ENCODE measurements at places on chromosomes 7 and 10.
A peak's percentile ranks its signal among the peaks of the same experiment; 100 is the strongest.

DNA sequence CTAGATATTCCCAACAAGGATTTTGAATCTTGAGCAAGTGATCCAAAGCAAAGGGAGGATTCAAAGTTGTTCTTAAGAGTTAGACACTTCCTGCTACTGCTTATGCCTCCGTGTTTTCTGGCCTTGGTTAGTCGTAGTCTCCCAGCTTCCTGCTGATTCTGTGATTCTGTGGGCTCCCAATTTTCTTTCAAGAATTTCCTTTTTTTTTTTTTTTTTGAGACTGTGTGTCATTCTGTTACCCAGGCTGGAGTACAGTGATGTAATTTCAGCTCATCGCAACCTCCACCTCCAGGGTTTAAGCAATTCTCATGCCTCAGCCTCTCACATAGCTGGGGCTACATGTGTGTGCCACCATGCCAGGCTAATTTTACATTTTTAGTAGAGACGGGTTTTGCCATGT lies 4.4 kb upstream of the ITGB8 start:
- no peaks in the 10 kb centered on the region for H3K27me3 ChIP-seq
- no peaks in the 10 kb centered on the region for H3K36me3 ChIP-seq

DNA sequence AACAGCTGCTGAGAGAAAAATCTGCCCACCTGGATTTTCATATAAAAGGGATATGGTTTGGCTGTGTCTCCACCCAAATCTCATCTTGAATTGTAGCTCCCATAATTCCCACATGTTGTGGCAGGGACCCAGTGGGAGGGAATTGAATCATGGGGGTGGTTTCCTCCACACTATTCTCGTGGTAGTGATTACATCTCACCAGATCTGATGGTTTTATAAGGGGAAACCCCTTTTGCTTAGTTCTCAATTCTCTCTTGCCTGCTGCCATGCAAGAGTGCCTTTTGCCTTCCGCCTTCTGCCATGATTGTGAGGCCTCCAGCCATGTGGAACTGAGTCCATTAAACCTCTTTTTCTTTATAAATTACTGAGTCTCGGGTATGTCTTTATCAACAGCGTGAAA lies 20.8 kb upstream of the MKI67 start:
- no peaks in the 10 kb centered on the region for H3K4me1 ChIP-seq
- no peak for DNase-seq
- no peaks in the 10 kb centered on the region for H3K36me3 ChIP-seq
- H3K27me3 ChIP-seq = no peaks in the 10 kb centered on the region

DNA sequence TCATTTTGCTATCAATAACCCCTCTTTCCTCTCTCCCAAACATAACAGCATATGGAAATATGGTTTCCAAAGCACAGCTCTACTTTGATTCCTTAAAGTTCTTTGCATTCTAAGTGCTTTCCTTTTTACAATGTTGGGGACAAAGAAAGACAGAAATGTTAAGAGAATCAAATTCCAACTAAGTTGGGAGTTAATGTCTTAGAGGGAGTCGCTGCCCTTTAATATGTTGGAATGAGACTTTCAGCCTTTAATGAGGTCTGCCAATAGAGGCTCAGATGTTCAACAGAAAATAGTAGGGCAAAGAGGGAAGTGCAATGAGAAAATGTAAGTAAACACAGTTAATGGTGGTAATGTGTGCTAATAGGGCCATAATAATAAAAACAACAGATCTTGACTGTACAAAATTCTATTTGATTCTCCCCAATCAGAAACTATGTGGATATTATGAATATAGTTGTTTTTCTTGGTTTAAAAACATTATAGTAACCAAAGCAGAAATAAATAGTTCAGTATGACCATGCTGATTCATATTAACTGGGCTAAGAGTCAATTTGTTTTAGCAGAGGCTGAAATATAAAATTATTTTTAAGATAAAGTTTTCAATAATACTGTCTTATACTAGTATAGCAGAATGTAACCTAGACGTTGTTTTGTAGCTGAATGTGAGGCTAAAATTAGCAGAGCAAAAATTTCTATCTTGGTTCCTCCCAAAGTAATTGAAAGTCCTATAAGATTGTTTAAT lies 10.3 kb downstream of the HYCC1 start:
- H3K36me3 ChIP-seq = no peaks in the 10 kb centered on the region
- H3K4me1 ChIP-seq = no peaks in the 10 kb centered on the region
- H3K4me3 ChIP-seq = no peak overlapping the region
- no peak overlapping the region for H3K27ac ChIP-seq

DNA sequence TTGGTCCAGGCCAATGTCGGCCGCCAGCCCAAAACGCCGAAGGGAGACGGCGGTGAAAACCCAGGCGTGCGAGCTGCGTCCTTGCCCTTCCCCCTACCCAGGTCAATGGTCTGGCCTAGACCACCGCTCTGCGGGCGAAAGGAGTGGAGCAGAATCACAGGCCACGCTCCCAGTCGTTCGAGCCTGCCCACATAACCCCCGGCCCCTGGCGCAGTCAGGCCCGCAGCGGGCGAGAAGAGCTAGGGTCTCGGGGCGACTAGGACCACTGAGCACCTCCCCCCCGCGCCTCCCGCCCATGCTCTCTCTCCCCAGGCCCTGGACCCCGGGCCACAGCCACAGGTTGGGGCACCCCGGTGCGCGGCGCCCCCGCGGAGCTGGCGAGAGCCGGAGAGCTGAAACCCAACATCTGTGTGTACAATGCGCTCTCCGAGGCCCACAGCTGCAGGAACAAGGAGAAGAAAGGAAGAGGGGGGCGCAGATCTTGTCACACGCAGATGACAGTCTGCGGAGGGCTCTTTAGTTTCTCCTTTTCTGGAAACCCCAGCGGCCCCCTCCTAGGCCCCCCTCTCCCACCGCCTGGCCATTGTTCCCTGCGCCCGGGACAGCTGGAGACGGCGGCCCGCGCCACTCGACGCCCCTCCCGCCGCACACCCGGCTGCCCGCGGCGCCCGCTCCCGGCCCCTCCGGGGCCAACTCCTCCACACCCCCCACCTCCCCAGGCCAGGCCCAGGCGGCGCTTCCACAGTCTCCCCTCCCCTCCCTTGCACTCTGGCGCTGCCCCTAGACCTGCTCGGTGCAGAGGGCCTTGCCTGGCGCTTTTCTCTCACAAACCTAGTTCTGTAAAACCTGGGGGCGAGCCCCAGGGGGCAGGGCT lies 355.0 kb downstream of the DNAJB6 start:
- peaks cover 53% of the 10 kb centered on the region for H3K27me3 ChIP-seq
- H3K4me3 ChIP-seq = no peak overlapping the region
- no peak for DNase-seq
- H3K4me1 ChIP-seq = no peaks in the 10 kb centered on the region
- peak overlapping the region; percentile 41 for H3K27ac ChIP-seq

DNA sequence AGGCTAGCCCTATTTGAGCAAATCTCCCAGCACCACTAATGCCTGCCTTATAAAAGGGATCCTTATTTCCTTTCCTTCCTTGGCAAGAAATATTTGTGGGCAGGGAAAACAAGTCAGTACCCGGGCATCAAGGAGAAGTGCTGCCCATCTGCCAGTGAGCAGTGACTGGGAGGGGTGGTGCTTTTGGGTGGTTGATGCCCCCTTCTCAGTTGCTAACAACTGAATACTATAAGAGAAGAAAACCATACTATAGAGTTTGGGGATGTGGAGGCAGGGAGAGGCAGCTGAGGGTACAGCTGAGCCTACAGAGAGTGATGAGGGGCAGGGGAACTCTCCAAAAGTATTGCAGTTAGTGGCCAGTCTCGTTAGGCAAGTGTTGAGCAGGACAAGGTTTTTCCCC lies 39.3 kb downstream of the OGDH start:
- H3K27ac ChIP-seq = no peak overlapping the region
- H3K4me1 ChIP-seq = peaks cover 45% of the 10 kb centered on the region
- no peak overlapping the region for H3K4me3 ChIP-seq
- H3K27me3 ChIP-seq = no peaks in the 10 kb centered on the region
- DNase-seq = no peak

- DNase-seq = no peak
- no peak overlapping the region for H3K4me3 ChIP-seq
- H3K27ac ChIP-seq = no peak overlapping the region
Observed at GRCh38 chr7:12684733-12685132, 2.7 kb upstream of the ARL4A start.

GRCh38 chr7:114988026-114988425 lies 66.1 kb downstream of the MDFIC start:
- H3K4me1 ChIP-seq = peaks cover 41% of the 10 kb centered on the region
- no peak for DNase-seq
- H3K27me3 ChIP-seq = no peaks in the 10 kb centered on the region
- H3K27ac ChIP-seq = peak overlapping the region; percentile 6
- no peaks in the 10 kb centered on the region for H3K36me3 ChIP-seq

GRCh38 chr7:20407585-20408466 lies 77.1 kb downstream of the ITGB8 start:
- no peaks in the 10 kb centered on the region for H3K27me3 ChIP-seq
- no peaks in the 10 kb centered on the region for H3K36me3 ChIP-seq
- DNase-seq = peak; percentile 86
- H3K4me3 ChIP-seq = no peak overlapping the region
- H3K4me1 ChIP-seq = peaks cover 24% of the 10 kb centered on the region

GRCh38 chr7:73703757-73704639 lies 15.5 kb downstream of the STX1A start:
- H3K4me3 ChIP-seq = no peak overlapping the region
- H3K27ac ChIP-seq = no peak overlapping the region
- H3K36me3 ChIP-seq = peaks cover 10% of the 10 kb centered on the region
- H3K4me1 ChIP-seq = peaks cover 6% of the 10 kb centered on the region

DNA sequence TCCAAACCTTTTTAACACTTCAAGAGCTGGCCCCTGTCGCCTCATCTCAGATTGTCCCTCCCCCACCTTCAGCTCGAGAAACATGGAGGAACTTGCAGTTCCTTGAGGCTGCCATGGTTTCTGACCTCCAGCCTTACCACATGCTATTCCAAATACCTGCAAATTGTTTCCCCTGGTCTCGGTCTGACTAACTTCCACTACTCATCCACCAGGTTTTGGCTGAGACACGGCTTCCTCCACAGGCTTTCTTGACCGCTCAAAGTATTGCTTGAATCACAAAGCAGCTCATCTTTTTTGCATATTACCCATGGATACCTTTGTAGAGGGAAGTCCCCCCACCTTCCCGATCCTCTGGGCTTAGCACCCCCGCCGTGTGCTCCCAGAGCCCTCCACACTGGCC lies 5.2 kb upstream of the SAMD8 start:
- H3K27ac ChIP-seq = no peak overlapping the region
- peaks cover 4% of the 10 kb centered on the region for H3K4me1 ChIP-seq
- no peaks in the 10 kb centered on the region for H3K27me3 ChIP-seq
- no peak for DNase-seq
